ENCODE measurements at places on chromosomes 12 and 14.

DNA sequence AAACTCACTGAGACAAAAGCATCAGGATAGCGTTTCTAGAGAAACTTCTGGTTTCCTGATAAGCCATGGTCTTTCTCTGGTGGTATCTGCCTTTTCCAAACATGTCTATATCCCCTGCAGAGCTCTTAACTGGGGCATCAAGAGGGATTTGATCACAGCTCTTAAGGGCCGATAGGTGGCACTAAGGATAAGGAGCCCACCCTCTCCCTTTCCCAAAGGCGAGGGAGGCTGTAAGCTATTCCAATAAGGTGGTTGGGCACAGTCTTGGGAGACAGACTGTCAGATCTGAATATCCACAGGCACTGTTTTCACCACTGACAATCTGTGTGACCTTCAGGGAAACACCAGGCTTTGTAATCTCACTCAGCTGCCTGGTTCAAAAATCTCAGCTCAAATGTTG is 206.0 kb downstream of the ADGRD1 start:
- DNase-seq = no peak

GRCh38 chr14:106831322-106831720 is 1304.9 kb downstream of the TMEM121 start:
- DNase-seq = no peak

DNA sequence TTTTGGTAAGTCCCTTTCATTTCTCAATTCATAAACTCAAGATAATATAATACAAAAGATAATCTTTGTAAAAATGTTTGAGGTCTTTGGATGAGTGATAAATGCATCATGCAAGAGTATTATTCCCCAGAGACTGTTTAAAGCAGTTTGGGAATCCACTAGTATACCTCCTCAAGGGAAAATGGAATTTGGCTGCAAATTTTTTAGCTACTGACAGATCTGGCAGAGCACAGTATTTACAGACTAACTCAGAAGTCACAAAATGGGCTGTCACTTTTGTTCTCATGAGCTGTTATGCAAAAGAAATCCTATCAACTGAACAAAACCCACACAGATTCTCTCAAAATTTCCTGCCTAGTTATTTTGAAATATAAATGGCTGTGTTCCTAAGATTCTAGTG is 9.9 kb downstream of the SPIC start:
- no peak for DNase-seq

DNA sequence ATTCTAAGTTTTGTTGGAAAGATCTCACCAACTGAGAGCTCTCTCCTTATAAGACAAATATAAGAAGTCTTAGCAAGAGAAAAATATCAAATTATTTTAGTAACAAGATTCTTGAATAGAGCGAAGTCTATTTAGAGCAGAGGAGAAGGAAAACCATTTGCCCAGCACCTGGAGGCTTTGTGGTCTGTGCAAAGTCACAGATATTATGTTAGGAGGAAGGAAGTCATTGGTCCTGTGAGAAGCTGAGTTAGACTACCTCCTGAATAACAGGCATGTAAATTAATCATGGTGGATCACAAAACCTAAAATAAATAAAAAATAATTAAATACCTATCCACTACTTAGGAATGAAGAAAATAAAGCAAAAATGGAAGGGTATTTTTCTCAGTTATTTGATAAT is 38.4 kb upstream of the ATXN7L3B start:
- no peak for DNase-seq

GRCh38 chr12:89373763-89374572 is 21.7 kb upstream of the DUSP6 start:
- DNase-seq = peak; percentile 60

DNA sequence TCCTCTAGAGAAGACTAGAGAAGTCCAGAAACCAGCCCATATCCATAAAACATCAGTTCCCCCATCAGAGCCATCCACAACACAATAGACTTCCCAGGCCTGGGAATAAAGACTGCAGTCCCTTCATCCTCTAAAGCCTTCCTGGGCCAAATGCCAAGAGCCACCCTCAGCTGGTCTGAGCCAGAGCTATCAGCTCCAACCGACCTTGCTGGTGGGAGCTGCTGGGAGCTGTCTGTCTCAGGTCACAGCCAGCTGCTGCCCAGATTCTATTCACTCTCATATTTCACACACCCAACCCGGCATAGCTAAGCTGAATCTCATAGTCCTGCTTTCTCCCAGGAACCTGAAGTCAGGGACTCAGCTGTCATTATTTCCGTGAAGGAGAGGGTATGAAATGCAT is 10.9 kb upstream of the TFCP2 start:
- no peak for DNase-seq

GRCh38 chr12:84803661-84804060 is 108.9 kb downstream of the SLC6A15 start:
- DNase-seq = no peak

- no peak for DNase-seq
Observed at GRCh38 chr14:50109342-50109741, 7.0 kb downstream of the VCPKMT start.

DNA sequence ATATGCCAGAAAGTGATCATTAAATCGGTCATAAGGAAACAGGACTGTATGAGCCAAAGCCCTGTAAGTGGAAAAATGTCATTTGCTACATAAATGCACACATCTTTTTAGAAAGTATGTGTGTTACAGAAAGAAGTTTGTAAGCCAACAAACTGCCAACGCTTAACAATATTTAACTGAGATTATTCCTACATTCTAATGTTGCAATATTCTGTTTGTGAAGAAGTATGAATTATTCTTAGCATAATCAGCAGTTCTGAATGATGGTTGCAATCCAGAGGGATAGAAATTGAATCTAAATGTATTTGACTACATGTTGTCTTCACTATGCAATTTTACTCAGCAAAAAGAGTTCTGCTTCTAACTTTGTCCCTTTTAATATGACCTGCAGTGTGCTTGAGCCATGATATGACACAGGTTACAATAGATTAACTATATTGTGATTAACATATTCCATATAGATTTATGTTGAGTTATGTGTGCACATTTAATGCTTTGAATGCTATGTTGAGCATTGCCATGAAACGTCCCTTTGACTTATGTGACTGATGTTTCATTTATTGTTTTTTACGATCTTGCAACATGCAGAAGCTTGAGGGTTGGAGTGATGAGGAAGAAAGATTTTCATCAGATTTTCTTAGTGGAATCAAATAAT is 66.8 kb upstream of the PTPRQ start:
- no peak for DNase-seq

GRCh38 chr14:49512147-49512551 is 74.0 kb downstream of the RPS29 start:
- DNase-seq = peak; percentile 45

- DNase-seq = no peak
Observed at GRCh38 chr14:51093371-51094281, 1.3 kb downstream of the TRIM9 start.

DNA sequence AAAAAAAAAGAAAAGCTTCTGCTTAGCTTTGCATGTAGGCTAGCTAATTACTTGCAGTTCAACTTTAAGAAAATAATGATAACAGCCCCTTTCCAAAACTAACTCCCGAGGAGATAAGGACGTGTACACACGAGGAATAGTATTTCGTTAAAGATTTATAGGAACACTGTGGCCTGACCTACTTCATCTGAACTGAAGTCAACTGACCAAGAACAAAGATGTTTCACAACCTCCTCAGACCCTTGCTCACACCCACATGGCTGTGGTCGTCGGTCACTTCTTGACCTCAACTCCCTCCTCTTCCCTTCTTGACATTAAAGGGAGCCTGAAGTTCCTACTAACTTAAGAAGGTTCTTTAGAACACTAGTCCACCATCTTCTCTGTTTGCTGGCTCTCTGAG is 25.3 kb upstream of the FAM181A start:
- no peak for DNase-seq

- no peak for DNase-seq
Observed at GRCh38 chr12:100027671-100028070, 42.9 kb upstream of the ANKS1B start.

- peak; percentile 32 for DNase-seq
Observed at GRCh38 chr12:28611115-28611435, 420.8 kb downstream of the CCDC91 start.

GRCh38 chr14:68664225-68664681 is 128.6 kb downstream of the ZFP36L1 start:
- DNase-seq = no peak

- no peak for DNase-seq
Observed at GRCh38 chr12:28489246-28489645, 299.0 kb downstream of the CCDC91 start.

DNA sequence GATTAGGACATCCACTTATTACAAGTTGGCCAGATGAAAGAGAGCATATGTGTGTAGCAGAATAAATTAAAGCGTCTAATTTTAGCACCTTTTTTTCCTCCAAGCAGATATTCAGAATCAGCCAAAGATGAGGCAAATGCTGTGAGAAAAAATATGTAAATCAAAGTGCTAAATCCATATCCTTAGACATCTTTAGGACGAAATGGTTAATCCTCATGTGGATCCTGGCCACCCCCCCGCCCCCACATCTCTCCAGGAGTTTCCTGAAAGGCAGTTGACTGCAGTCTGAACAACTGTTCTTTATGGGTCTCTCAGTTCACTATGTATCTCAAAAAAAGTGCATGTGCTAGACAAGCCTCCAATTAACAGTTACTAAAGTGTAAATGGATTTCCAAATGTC is 1768.1 kb upstream of the SEL1L start:
- no peak for DNase-seq

- DNase-seq = no peak
Observed at GRCh38 chr12:50882563-50882962, 39.8 kb downstream of the TMPRSS12 start.

GRCh38 chr12:74076918-74077317 is 460.7 kb upstream of the ATXN7L3B start:
- no peak for DNase-seq

DNA sequence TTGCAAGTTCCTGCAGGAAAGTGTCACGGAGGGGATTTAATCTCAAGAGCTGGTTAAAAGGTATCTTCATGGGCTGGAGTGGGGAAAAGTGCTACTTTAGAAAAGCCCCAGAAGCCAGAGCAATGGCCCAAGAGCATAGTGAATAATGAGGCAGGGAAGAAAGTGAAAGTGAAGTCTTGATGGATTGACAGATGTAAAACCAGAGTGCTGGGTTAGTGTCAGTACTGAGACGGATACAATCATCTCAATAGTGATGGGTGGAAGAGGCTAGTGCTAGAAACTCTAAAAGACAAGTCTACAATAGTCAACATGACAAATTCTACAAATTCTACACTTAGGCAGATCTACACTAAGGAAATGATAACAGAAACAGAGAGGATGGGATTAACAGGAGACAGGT is 68.1 kb downstream of the CIT start:
- DNase-seq = no peak

DNA sequence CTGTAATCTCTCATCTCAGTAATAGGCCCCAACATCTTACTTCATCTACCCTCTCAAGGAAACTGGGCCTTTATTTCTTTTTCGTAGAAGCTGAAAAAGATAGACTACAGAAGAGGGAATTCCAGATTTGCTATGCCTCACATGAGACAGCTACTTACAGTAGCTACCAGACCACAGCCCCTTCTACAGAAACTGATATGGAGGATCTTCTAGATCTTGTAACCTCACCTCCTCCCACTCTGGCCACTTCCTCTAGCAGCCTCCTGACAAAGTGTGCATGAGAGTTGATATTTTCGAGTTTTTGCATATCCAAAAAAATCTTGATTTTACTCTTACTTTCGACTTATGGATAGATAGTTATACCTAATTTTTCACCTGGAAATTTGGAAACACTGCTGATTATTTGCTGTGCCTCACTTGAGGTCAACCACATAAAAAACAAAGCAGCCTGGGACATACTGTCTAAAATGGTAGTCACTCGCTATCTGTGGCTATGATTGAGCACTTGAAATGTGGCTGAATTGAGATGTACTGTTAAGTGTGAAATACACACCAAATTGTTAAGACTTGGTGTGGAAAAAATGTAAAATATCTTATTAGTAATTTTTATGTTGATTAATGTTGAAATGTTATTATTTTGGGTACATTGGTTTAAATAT is 86.3 kb upstream of the NID2 start:
- no peak for DNase-seq

DNA sequence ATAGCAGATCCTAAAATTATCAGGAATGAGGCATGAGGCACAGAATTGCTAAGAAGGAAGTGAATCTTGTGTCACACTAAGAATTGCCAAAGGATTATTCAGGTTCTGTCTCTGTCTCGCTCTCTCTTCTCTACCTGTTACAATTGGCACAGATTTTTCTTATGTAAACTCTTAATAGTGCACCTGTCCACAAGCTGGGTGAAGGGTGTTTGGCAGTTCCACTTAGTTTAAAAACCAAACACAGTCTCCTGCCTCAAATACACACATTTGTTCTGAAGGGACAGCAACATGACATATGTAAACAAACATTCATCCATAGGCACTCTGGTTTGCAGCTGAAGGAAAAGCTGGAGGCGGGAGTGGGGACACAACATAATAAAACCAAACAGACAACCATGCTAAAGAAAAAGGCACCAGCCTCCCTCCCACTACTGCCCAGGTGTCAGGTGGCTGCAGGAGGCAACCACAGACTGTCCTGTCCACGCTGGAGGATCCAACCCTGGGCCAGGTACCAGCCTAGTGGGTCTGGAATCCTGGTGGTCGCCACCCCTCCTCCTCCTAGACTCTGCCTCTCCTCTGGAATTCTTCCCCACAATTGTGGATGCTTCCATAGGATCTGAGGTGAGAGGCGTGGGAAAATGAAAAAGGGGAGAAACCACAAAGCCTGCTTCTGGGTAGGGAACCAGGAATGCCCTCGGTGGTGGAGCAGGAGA is 81.2 kb downstream of the TMEM260 start:
- DNase-seq = no peak

- no peak for DNase-seq
Observed at GRCh38 chr12:20289520-20289919, 78.8 kb upstream of the PDE3A start.

DNA sequence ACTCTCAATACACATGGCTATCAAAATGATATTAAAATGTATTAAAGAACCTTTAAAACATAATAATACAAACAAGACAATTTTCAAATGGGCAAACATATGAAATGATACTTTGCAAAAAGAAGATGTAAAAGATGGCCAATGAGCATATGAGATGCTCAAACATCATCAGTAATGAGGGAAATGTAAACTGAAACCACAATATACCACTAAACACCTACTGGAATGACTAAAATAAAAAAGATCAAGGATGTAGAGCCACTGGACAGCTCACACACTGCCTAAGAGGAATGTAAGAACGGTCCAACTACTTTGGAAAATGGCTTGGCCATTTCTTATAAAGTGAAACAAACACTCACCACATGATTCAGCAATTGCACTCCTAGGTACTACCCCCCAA is 97.2 kb upstream of the BBS10 start:
- no peak for DNase-seq

- DNase-seq = no peak
Observed at GRCh38 chr12:54572881-54573280, 15.6 kb downstream of the PPP1R1A start.

- no peak for DNase-seq
Observed at GRCh38 chr14:105398726-105399465, 558 bp downstream of the TEX22 start.

GRCh38 chr14:65198346-65198745 is 96.0 kb upstream of the MAX start:
- DNase-seq = no peak
